IMR-90 (cell line): ENCODE measurements at places on chromosomes 16 and 17. TPM values are rescaled to one million over a fixed set of nuclear protein-coding genes. Genes with fewer than 3 reads are reported as not detected.
A peak's percentile ranks its signal among the peaks of the same experiment; 100 is the strongest.

The TP53TG3B gene
- total RNA-seq = not detected in 2 replicates

DNA sequence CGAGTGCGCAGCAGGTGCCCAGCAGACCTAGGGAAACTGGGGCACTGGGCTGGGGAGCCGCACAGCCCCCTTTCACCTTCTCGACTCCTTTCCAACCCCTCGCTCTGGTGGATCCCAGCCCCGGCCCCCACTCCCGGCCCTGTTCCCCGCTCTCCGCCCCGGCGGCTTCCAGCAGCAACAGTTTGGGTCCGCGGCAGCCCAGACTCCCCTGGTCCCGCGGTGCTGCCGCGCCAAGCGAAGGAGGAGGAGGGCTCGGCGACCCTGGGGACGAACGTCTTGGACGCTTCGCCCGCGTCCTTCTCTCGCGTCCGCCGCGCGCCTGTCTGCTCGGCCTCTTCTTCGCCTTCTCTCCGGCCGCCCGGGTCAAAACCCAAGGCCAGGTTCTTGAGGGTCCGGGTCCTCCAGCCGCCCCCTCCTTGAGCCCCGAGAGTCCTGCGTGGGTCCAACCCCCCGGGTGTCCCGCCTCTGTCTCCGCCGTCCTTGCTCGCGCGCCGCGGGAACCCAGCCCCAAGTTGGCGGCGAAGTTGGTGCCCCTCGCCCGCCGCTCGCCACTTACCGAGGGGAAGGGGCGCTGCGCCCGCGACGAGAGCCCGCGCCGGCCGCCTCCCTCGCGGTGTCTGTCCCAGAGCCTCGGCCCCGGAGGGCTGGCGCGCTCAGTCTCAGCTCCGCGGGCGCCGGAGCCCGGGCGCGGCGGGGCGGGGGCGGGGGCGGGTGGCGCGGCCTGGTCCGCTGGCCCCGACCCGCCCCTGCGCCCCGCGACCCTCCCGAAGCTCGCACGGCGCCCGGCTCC lies 1.4 kb upstream of the GRIN2C start:
- no peak for DNase-seq

GRCh38 chr16:8645831-8646230 lies 24.3 kb downstream of the METTL22 start:
- no peak for DNase-seq

DNA sequence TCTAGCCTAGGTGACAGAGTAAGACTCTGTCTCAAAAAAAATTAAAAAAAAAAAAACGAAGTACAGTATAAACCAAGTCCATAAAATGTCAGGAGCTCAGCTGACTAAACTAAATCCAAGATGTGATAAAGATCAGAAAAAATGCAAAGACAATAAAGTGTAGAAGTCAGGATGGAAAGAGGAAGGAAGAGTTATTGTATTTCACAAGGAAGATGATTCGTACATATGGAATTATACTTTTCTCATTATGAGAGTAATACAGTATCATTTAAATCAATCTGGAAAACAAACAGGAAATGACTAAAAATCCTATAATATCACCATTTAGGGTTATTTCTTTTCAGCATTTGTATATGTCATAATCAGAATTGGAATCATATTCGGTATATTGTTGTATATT lies 11.4 kb upstream of the APOH start:
- peak; percentile 74 for DNase-seq

DNA sequence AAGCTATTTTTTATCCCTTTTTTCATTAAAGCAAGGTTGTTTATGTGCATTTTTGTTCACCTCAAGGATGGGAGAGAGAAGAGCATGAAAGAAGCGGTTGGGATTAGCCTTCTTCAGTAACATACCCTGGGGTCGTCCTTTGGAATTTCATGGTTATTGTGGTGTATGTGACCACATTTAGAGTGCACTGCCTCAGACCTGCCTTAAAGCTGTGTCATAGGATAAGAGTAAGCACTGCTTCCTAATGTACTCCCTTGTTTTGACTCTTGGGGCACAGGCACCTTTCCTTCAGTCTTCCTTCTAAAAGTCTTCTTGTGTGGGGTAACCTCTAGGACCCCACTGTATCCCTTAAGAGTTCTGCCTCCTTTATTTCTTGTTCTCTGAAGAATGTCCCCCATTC lies 28.9 kb downstream of the TNRC6A start:
- peak; percentile 47 for DNase-seq
